ENCODE measurements at places on chromosomes 1 and 21.

GRCh38 chr1:6486433-6487011, 4.9 kb downstream of the PLEKHG5 start:
- DNase-seq = peak; percentile 85

GRCh38 chr1:247367786-247368422, 36.2 kb upstream of the ZNF496 start:
- DNase-seq = no peak

GRCh38 chr1:247639381-247639981, 34.1 kb downstream of the OR2G3 start:
- DNase-seq = no peak

DNA sequence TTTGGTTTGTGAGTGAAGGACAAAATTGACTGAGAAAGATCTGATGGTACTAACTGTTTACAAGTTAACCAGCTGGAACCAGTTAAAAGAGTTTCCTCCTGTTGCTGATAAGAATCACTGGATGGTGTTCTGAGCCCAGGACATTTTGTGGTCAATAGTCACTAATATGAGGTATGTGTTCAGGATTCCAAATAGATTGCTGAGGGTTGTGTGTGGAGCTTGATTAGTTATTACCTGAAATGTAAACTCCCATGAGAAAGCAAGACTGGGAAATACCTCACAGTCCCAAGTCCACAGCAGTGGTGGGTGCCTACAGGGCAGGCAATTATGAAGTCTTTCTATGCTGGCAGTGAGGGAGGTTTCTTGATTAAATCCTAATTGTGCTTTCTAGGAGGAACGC, 164.6 kb downstream of the DNM3 start:
- no peak for DNase-seq

GRCh38 chr1:111702504-111703050, 36.6 kb downstream of the INKA2 start:
- DNase-seq = no peak

- no peak for DNase-seq
Observed at GRCh38 chr21:44687671-44688070, 5.7 kb upstream of the KRTAP12-1 start.

DNA sequence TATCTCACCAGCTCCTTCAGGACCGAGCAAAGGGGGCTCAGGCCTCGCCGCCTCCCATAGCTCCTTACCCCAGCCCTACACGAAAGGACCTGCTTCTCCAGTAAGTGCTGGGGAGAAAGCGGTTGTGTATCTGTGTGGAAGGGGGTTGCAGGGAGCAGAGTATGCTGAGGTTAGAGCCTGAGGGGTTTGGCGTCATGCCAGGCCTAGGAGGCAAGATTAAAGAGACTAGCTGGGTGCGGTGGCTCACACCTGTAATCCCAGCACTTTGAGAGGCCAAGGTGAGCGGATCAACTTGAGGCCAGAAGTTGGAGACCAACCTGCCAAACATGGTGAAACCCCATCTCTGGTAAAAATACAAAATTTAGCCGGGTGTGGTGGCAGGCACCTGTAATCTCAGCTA, 14.1 kb upstream of the RASSF5 start:
- DNase-seq = no peak

DNA sequence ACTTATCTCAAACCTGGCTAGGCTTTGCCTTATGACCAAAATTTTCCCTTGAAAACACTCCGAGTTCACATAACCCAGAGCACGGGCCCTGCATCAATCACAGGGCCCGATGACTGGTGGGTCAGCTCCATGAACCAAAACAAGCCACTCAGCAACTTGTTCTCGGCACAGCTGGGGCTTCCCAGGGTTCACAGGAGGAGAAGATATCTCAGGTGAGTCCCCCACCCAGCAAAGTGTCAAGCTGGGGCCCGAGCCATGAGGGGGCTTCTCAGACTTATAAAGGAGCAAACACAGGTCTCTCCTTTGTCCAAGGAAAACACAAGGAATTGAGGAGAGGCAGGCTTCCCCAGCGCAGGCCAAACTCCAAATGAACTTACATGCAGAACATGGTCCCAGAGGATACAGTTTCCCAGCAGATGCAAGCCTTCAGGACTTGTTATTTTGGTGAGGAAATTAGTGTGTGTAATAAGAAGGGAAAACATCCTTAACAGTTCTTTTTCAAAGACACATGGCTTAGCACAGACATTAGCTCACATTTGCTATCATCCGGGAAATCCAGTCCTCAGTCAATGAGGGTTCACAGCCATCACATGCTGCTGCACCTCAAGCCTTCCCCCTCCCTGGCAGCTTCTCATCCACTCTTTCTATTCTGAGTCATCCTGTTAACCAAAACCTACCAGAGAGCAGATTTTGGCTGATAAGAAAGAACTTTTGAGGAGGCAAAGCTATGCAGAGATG, 98.1 kb upstream of the NFIA start:
- no peak for DNase-seq

GRCh38 chr1:184489908-184490307, 103.1 kb downstream of the C1orf21 start:
- no peak for DNase-seq

All from NB4 (cell line).